Activated CD8-positive, alpha-beta memory T cell treated with anti-CD3 and anti-CD28 coated beads for 48 hours (primary cell): ENCODE measurements at places on chromosomes 3 and 15.
A peak's percentile ranks its signal among the peaks of the same experiment; 100 is the strongest.

DNA sequence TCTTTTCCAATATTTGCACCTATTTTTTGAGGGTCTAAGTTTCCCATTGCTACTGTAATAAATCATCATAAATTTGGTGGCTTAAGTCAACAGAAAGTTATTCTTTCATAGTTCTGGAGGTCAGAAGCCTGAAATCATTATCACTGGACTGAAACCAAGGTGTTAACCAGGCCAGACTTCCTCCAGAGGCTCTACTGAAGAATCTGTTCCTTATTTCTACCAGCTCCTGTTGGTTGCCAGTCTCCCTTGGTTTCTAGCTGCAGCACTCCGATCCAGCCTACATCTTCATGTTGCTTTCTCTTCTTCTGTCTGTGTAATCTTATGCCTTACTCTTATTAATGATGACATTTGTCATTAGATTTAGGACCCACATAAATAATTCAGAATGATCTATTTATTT lies 22.0 kb upstream of the ARPP21 start:
- no peak for DNase-seq

DNA sequence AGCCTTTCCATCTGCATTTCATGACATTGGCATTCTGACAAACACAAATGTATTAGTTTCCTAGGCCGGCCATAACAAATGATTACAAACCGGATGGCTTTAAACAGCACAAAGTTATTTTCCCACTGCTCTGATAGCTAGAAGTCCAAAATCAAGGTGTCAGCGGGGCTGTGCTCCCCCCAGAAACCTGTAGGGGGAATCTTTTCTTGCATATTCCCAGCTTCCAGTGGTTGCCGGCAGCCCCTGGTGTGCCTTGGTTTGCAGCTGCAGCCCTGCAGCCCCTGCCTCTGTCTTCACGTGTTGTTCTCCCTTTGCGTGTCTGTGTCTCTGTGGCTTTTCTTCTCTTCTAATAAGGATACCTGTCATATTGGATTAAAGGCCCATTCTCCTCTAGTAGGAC lies 79.0 kb upstream of the CDV3 start:
- DNase-seq: no peak

DNA sequence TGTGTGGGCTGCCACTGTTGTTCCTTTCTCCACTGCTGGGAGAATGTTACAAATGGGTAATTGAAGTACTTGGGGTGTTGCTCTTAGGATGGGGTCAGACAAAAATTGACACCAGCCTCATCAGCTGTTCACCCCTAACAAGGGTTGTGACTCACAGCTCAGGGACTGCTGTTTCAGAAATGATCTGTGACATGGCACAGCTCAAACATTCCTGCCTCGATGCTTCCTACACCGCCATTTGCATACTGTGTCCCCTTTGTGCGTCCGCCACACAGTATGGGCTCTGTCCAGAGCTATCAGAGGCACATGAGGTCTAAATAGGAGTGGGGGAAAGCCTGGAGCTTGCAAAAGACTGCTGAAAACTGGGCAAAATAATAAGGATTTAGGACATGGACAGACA lies 43.9 kb downstream of the CCNL1 start:
- no peak for DNase-seq

DNA sequence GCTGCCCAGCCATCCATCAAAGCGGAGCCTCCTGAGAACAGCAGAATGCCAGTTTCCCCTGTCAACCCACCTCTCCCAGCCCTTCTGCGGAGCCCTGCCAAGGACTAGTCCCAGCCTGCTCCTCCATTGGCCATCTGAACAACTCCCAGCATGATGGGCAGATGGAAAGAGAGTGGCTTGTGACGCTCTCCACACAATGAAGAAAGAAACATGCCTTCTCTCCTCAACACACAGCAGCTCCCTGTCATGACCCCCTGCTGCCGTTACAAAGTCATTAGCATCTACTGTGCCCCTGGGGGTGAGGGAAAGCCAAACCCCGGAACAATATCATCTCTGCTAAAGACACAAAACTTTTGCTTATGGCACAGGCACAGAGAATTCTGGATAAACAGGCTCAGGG lies 33.6 kb downstream of the MECOM start:
- no peak for DNase-seq

DNA sequence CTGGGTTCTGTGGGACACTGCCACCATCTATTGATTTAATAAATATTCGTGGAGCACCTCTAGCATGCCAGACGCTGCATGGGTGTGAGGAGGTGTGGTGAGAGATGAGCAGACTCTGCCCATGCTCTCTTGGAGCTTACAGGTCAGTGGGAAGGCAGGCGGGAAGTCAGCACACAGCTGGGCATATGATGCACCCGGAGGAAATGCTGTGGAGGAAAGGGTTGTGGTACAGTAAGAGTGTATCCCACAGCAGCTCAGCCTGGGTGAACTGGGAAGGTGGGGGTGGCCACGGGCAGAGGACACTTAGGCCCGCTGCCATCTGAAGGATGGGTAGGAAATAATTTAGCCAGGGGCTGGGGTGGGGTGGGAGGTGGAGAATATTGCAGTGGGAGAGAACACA lies 392.1 kb downstream of the CACNA2D3 start:
- DNase-seq: no peak

DNA sequence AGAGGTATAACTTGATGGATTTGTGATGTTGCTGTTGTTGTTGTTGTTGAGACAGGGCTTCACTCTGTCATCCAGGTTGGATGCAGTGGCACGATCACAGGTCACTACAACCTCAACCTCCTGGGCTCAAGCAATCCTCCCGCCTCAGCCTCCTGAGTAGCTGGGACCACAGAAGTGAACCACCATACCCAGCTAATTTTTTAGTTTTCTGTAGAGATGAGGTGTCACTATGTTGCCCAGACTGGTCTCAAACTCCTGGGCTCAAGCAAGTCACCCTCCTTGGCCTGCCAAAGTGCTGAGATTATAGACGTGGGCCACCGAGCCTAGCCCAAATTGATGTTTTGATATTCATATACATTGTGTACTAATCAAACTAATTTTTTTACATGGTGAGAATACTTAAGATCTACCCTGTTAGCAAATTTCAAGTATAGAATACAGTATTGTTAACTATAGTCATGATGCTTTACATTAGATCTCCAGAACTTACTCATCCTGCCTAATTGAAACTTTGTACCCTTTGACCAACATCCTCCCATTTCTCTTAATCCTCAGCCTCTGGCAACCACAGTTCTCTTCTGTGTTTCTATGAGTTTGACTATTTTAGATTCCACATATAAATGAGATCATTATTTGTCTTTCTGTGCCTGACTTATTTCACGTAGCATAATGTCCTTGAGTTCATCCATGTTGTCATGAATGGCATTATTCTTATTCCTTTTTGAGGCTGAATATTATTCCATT lies 23.2 kb downstream of the LMCD1 start:
- DNase-seq: no peak

GRCh38 chr3:50287262-50287661 lies 5.0 kb downstream of the IFRD2 start:
- no peak for DNase-seq

DNA sequence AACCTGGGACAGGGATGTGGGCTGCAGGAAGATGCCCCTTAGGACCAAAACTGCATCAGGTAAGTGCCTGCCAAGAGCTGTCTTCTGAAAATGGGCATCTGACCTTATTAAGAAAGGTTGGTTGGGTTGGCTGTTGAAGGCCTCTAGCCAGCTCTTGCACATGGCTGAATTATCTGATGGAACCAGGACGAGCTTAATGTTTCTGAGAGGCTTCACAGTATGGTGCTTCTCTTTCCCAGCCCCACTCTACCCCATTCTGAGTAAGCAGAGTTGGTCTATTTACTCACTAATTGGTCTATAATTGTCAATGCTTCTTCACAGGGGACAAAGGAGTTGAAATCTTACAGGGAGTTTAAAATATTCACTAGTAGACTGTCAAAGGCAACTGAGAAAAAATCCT lies 48.4 kb downstream of the DTWD1 start:
- DNase-seq: no peak

GRCh38 chr15:88389120-88389519 lies 78.1 kb downstream of the MRPL46 start:
- no peak for DNase-seq

DNA sequence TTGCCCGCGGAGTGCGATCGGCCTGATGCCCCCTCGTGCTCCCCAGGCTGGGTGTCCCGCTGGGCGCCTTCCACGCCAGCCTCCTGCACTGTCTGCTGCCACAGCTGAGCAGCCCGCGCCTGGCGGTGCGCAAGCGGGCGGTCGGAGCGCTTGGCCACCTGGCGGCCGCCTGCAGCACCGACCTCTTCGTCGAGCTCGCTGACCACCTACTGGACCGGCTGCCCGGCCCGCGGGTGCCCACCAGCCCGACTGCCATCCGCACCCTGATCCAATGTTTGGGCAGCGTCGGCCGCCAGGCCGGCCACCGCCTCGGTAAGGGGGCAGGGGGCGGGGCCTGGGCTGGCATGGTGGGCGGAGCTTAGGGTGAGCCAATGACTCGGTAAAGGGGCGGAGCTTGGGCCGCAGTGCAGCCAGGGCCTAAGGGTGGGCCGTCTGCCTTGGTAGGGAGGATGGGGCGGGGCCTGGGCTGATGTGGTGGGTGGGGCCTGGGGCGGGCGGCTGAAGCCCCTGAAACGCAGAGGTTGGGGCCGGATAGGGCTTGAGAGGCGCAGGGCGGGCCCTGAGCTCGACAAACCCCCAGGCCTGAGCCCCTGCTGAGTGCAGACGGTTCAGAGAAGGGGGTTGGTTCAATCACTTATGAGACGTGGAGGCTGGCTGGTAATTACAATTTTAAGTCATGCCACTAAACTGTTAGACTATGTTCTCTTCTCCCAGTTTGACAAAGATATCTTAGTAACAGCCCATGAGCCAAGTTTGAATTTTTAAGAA lies 13.7 kb downstream of the CAND2 start:
- DNase-seq: peak; percentile 96

DNA sequence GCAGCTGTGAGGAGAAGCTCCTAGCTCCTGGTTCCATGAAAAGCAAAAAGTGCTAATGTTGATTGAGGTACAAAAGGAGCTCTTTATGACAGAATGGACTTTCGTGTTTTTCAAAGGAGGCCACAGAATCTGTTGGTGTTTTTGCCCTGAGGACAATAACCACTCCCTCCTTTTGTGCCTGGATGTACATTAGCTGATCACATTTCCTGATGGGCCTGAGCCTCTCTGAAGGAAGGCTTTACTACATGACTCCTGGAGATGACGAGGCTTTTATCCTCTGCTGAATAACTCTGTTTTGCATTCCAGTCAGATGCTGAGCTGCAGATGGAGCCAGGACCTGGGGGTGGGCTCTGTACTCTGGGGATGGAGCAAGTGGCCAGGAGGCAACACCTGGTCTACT lies 301.9 kb downstream of the CACNA2D3 start:
- DNase-seq: no peak

- DNase-seq: no peak
Observed at GRCh38 chr3:14042680-14043079, 82.0 kb downstream of the CHCHD4 start.

- no peak for DNase-seq
Observed at GRCh38 chr15:83769411-83769999, 115.6 kb downstream of the ADAMTSL3 start.

- no peak for DNase-seq
Observed at GRCh38 chr3:37179144-37179967, 5.0 kb upstream of the LRRFIP2 start.

DNA sequence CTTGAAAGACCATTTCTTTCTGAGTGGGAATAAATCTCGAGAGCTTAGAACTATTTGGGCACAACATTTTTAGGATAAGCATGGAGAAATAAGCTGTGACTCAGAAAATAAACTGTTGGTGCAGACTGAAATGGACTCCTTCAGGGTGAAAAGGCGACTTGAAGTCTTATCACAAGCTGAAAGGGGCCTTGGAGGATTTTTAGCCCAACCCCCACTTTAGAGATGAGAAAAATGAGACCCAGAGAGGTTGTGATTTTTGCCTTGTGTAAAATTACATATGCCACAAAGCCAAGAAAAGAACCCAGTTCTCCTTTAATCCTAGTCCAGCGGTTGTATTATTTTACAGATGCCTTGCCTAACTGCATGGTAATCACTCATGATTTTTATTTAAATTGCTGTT lies 1.5 kb downstream of the ATP1B3 start:
- DNase-seq: no peak

DNA sequence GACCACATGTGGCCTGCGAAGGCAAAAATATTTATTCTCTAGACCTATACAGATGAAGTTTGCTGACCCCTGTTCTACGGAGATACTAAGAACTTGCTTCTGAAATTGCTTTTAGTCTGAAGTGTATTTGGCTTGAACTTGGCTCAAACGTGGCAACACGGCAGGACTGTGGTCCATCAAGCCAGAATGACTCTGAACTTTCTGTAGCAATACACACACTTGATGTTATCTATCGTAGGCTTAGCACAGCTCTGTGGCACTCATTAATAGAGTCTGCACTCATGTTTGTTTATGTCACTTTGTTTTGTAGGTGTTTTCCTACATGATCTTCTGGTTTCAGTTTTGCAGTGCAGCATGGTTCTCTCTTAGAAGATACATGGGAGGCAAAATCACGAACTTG lies 298.1 kb downstream of the ADAMTS17 start:
- no peak for DNase-seq

- no peak for DNase-seq
Observed at GRCh38 chr15:101137312-101137940, 114.4 kb downstream of the CHSY1 start.

DNA sequence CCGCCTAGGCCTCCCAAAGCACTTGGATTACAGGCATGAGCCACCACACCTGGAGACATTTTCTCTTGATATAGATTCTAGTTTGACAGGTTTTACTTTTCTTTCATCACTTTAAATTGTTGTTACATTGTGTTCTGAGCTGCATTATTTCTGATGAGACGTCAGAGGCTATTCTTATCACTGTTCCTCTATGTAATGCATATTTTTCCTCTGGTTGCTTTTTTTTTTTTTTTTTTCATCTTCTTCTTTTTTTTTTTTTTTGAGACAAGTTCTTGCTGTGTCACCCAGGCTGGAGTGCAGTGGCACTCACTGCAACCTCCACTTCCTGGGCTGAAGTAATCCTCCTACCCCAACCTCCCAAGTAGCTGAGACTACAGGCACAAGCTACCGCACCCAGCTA lies 41.2 kb downstream of the TRA2B start:
- no peak for DNase-seq

GRCh38 chr15:77988347-77989295 lies 88.9 kb downstream of the TBC1D2B start:
- DNase-seq: no peak

GRCh38 chr3:6739288-6739687 lies 121.6 kb upstream of the GRM7 start:
- DNase-seq: no peak

DNA sequence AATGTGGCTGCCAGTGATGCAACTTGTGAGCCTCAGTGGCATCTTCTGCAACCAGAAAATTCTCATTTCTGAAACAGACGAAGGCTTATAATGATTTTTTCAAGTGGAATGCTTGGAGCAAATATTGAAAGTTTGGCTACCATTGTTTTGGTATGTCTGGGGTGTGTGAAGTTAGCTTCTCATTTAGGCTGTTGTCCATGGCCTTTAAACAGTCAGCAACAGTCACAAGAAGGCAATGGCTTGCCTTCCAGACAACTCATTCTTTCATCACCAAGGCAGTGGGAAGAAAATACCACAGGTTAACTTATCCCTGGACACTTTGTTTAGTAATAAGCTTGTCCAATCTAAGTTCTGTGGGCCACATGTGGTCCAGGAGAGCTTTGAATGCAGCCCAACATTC lies 4.7 kb upstream of the BNC1 start:
- DNase-seq: no peak

GRCh38 chr3:71035886-71036285 lies 547.6 kb downstream of the FOXP1 start:
- no peak for DNase-seq
